Stimulated activated CD8-positive, alpha-beta memory T cell treated with anti-CD3 and anti-CD28 coated beads, Interleukin-4, amount 100 ng/mL, for 48 hours (primary cell): ENCODE measurements at places on chromosomes 1 and 21.
A peak's percentile ranks its signal among the peaks of the same experiment; 100 is the strongest.

DNA sequence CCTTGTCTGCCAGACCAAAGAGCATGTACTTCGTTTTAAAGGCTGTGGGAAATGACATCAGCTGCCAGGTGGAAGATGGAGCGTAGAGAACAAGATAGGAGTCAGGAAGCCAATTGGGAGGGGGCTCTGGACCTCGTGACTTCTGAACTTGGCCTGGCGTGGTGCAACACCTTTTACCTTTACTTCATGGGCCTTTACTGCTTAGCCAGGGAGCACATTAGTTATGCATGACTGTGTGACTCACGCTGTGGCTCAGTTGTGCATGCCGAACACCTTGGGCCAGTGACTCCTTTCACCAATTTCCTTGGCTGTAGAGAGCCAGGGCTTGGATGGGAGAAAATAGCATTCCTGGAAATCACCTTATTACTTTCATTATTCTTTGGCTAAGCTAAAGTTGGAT lies 7.2 kb downstream of the XCL1 start:
- DNase-seq, result no peak

DNA sequence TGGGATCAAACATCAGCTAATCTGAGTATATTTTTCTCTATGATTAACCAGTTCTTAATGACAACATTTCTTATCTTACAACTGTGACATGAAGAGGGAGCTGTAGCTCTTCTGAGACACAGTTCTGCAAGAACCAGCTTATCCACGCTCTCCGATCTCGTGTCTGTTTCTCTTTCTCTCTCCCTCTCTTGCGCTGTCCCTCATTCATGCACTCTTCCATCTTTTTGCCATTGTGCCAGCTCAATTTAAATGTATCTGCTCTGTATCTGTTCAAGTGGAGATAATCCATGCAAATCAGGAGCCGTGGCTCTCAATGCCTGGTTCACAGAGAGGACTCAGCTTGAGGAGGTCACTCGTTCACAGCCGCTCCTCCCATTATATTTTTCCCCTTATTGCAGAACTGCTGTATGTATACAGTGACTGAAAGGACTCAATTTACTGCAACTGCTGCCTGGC lies 494.7 kb upstream of the ADGRL2 start:
- DNase-seq, result no peak

GRCh38 chr1:225771661-225772322 lies 5.8 kb upstream of the SRP9 start:
- no peak for DNase-seq

DNA sequence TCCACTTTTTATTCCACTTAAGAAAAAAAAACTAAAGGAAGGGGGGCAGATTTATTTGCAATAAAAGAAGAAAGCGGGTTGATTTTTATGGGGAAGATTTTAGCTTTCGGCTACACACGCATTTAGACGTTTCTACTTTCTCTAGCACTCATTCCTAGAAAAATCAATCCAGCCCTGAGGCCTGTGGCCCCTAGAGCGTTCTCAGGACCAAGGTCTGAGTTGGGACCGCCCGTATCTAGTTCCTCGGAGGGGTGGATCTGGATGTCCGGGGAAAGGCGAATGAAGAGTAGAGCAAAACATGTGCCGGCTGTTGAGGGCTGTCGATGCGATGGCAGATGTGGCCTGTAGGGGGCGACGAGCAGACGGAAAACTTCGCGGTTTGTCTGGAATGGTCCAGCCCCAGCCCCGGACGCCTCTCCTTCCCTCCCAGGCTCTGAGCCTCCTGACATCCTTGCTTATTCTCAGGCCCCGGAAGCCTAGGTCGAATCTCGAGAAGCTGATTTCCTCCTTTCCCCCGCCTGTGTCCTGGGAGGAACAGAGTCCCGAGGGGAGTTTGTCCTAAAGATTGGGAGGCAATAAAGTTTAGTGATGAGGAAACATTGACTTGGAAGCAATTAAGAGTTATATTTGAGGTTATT lies 5.2 kb downstream of the FOXD3 start:
- peak; percentile 79 for DNase-seq

DNA sequence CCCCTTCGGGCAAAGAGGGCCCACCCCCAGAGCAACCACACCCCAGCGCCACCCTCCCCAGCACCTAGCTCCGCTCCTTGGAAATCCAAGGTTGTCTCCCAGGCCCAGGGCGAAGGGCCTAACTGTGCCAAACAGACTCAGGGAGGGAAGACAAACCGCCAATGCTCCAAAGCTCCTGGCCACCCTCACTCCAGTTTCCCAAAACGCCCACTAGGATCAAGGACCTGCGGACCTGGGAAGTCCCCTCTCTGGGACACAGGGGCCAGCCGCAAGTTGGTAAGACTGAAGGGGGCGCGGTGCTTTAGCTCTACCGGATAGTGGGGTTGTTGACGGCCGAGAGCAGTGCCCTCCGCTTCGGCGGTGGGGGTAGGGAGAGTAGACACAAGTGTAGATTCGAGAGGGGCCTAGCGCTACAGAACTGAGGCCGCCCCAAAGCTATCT lies 581 bp downstream of the IRF6 start:
- DNase-seq, result no peak

- peak; percentile 39 for DNase-seq
Observed at GRCh38 chr1:76901158-76901767, 34.0 kb downstream of the ST6GALNAC5 start.

- no peak for DNase-seq
Observed at GRCh38 chr1:27154469-27154990, 395 bp downstream of the SLC9A1 start.

DNA sequence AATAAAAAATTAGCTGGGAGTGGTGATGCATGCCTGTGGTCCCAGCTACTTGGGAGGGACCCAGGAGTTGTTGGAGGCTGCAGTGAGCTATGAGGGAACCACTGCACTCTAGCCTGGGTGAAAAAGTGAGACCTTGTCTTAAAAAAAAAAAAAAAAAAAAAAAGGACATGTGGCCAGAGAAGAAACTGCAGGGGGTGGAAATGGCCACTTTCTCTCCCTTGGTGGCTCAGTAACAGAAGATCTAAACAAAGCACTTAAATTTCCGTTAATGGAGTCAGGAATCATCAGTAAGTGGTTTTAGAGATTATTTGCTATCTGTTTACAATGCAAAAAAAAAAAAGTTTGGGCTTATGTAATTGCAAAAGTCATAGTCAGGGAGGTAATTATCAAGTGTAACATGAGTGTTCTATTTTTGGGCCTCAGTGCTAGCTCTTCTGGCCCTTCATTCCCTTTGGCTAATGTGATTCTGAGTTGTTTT lies 19.3 kb upstream of the OPRD1 start:
- DNase-seq, result no peak

DNA sequence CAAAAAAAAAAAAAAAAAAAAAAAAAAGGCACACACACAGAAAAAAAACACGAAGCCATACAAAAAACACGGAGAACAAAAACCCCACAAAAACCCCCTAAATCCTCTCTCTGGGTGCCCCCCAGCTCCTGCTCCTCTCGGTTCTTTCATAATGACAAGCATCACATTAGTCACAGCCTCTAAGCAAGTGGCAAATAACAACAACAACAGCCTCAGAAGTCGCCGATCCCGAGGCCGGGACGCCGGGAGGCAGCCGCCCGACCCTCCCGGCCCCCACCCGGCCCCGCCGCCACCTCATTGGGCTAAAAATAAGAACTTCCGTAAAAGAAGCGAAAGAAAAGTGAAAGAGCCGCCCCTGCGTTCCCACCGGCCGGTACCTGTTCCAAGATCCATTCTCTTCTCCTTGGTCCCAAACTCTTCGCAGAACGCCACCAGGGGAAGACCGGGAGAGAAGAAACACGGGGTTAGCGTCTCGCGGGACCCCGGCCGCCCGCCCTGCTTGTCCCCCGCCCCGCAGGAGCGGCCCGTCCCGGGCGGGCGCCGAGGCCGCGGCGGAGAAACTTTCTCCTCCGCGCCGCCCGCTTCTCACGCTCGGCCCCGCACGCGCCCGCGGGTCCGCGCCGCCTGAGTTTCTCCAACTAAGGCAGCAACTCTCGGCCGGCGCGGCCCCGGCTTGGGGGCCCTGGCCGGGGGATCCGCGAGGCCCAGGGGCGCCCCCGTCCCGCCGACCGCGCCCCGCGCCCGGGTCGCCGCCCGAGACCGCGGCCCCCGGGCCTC lies 102.8 kb downstream of the CASZ1 start:
- DNase-seq, result peak; percentile 57

- DNase-seq, result no peak
Observed at GRCh38 chr1:100583827-100584226, 45.9 kb downstream of the GPR88 start.

DNA sequence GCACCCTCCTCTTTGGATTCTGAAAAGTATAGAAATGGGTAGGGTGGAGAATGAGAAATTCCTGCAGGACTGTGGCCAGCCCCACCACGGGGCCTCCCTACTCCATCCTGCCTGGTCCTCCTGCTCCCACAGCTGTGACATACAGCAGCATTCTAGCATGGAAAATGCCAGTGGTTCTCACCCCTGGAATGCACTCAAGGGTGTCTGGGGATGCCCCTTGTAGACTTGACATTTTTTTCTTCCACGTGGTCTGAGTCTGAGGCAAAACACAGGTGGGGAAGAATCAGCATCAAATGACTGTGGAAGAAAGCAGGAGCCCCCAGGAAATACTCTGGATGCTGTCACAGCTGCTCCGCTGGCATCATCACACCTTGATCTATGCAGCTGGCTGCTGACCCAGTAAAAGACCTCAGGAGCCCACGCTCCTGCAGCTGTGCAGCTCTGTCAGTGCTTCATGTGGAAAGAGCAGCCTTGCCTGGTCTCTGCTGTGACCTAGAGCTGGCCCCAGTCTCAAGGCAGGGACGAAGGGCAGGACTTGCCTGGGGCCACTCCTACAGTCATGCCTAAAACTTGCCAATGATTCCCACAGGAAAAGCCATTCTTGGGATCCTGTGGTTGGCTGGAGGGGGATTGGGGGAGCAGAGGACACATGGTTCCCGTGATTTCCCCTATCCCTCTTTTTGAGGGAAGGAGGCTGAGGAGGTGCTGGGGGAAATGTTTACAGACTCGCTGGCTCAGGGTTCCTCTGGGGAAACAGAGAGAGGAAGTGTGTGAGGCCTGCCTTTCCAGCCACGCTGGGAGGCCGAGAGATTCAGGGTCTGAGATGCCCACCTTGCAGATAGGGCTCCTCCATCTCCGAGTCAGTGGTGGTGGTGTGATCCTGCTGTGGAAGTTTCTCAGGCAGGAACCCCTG lies 10.8 kb upstream of the A3GALT2 start:
- no peak for DNase-seq

- DNase-seq, result no peak
Observed at GRCh38 chr1:17204546-17205440, at the start of gene PADI1. Gene PADI1, plus strand, starts transcription at chr1:17205128. Its CDS starts 90 bp downstream, at chr1:17205218.

GRCh38 chr1:30678209-30678608 lies 45.2 kb downstream of the MATN1 start:
- DNase-seq, result no peak

DNA sequence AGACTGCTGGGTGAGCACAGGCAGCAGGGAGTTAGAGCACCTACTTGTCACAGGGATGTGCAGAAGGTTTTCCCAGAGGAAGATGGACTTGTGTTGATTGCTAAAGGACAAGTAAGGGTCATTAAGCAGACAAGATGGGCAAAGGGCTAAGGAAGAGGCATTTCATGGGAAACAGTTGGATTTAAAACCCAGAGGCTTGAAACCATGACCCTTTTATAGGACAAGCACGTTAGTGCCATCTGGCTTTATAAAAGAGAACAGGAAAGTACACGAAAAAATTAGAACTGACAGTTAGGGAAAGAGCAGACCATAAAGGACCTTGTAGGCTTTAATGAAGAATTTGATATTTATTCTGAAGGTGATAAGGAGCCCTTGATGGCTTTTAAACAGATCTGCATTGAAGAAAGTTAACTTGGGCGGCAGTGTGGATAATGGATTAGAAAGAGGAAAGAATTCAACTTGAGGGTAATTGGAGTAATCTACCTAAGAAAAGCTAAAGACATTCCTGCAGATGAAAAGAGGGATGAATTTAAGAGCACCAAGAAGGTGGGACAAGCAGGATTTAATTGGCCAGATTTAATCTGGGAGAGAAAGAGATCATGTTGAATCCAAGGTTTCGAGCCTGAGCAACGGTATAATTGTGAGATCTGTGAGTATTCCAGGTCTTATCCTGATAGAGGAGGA lies 68.6 kb downstream of the ZC3H11B start:
- DNase-seq, result no peak

DNA sequence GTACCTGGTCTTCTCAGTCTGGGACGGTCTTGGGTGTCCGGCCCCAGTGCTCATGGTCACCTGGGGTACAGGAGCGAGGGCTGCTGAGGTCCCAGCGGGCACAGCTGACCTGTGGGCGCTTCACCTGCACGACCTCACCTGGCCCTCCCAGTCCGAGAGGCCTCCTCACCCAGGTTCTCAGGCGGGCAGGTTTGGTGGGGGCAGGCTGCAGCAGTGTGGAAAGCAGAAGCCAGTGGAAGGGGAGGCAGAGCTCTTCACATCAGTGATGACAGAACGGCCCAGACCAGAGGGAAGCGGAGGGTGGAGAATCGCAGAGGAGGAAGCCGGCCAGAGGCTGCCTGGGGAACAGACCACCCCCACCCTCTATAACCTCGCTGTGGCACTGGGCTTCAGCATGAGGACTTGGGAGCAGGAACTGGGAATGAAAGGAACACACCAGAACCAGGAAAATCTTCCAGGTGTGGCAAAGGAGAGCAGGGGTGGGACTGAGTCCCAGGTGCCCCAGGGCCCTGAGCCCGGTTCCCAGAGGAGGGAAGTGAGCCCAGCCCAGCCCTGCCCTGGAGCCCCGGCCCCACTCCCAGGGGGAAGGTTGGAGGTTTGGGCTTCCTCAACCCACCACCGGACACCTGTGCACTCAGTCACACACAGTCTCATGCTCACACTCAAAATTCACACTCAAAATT lies 265.2 kb upstream of the VAMP3 start:
- DNase-seq, result no peak

GRCh38 chr1:178243890-178244289 lies 150.0 kb downstream of the RASAL2 start:
- no peak for DNase-seq

DNA sequence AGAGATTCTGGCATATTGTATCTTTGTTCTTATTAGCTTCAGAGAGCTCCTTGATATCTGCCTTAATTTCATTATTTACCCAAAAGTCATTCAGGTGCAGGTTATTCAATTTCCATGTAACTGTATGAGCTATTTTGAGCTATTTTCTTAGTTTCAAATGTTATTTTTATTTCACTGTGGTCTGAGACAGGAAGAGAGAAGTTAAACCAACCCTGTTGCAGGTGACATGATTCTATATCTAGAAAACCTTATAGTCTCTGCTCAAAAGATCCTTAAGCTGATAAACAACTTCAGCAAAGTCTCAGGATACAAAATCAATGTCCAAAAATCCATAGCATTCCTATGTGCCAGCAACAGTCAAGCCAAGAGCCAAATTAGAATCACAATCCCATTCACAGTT lies 1644.0 kb upstream of the B3GALT2 start:
- DNase-seq, result no peak

DNA sequence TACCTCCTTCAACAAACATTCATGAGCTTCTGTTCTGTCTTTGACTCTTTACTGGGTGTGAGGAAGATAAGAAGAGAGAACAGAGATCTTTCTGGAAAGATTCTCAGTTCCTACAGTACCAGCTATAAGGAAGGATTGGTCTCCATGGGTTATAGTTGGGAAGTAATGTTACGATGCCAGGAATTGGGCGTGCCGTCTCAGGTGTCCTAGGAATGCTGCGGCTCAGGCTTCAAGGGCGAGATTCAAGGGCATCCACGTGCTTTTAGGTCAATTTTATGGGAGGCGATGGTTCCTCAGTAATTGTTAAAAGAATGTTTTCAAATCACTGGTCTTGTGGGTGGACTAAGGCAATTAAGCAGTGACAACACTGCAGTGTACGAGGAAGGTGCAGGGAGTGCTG lies 27.3 kb downstream of the COG2 start:
- no peak for DNase-seq
